ENCODE measurements at places on chromosomes 4 and X. TPM values are rescaled to one million over a fixed set of nuclear protein-coding genes. Genes with fewer than 3 reads are reported as not detected.

Gene CFI
- total RNA-seq = 0.33 TPM

Gene SLC38A5
- total RNA-seq = 0.67 TPM

Gene CCDC149
- 2.2 TPM for total RNA-seq

Gene FAM47E
- total RNA-seq = 0.34 TPM

Gene IBSP
- total RNA-seq = not detected

Gene TRAM1L1
- total RNA-seq = 3.4 TPM

All from melanocyte of skin (primary cell).